Effector memory CD8-positive, alpha-beta T cell (primary cell): ENCODE measurements at places on chromosomes 7 and 10.

- DNase-seq: no peak
These were observed 116.5 kb downstream of the GRM3 start for GRCh38 chr7:86760236-86760635.

- no peak for DNase-seq
These were observed 86.7 kb upstream of the PRR15 start for GRCh38 chr7:29476916-29477315.

DNA sequence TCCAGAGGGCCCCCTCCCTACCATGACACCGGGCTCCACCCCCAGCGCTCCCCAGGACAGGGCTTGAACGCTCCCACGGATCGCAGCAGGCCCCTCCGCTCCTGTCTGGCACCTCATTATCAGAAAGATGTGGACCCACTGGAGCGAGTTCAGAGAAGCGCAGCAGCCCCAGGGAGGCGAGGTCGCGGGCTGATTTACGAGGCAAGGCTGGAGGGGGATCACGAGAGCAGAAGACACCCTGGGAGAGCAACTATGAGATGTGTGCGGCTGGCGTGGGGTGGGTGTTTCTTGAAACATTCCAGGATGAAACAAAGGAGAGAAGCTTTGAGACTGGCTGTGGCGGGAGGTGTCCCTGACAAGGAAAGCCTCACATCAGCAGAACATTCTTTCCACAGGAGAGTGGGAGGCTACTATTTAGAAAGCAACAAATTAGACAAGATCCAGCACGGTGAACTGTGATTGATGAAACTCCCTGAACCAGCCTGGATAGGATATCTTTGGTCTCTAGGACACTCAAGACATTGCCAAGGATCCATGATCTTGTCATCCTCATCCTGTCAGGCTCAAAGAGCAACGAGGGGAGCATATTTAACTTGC, 66.0 kb downstream of the JCAD start:
- no peak for DNase-seq

GRCh38 chr7:2950578-2950977, 93.1 kb downstream of the CARD11 start:
- DNase-seq: no peak

- no peak for DNase-seq
These were observed 34.3 kb downstream of the R3HCC1L start for GRCh38 chr10:98168766-98169165.

DNA sequence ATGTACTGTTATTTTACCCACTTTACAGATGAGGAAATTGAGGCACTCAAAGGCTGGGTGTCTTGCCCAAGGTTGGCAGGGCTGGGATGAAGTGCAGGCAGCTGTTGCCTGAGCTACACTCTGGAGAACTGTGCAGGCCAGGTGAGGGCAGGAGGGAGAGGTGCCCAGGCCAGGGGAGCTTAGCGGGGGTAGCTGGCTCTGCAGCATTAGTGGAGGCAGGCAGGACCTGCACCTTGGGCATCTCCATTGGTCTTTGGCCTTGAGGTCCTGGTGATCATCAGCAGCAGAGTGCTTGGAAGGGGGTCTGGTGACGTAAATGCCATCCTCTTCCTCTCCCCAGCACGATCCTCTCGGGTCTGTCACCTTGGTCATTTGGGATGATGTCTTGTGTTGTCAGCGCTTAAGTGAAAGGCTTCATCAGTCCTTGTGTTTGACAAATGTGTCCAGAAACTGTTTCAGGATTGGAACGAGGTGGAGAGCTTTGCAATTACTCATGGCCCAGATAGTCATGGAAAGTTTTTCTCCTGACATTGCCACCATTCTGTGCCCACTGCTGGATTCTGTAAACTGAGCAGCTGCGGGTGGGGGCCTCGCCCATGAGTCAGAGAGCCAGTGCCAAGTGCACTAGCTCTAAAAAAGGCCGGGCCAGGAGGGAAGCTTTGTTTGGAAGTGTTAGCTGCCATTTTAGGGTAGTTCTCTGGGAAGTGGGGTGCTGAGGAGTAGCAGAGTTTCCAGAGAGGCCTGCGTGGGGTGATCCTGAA, 47.6 kb downstream of the TSPAN15 start:
- no peak for DNase-seq

DNA sequence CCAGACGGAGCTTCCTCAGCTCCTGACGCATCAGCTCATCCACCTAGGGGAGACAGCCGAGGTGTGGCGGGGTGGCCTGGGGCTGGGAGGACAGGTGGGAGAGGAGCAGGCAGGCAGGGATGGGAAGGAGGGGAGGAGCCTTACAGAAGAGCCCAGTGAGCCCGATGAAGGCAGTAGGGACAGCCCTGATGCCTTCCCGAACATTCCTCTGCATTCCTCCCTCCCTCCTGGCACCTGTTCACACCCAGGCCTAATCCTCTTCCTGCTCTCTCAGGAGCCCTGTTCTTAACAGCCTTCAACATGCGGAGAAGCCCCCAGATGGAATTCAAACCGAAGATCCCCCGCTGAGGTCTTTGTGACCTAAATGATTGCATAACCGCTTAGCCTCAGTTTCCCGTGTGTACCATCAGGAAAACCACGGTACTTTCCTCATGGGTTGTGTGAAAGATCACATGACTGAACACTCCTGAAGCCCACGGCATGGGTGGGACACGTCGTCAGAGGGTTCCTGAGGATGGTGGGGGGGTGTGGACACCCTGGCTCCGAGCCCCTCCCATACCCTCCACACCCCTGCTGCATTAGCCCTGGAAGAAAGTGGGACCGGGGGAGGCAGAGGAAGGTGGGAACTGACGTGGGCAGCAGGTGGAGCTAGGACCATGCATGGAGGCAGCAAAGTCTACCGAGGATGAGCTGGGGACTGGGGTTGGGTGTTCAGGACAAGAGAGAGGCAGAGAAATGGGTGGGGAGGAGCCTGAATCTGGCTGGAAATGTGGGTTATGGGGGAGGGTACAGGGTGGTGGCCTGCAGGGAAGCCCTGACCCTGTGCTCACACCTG, 8.8 kb upstream of the ASB10 start:
- DNase-seq: no peak

DNA sequence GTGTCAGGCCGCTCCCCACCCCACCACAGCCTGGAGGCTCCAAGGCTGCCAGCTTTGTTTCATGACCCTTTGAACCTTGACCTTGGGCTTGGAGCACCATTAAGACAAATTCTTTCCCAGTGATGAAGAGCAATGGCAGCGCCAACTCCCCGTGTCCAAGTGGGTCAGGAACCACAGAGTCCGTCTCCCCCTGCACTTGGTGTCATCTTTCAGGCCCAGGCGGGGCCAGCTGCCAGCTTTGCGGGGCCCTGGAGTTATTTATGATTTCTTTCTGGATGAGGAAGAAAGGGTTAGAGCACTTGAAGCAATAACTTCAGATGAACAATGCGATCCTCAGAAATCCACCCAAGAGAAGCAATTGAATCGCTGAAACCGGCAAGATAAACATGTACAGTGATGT, 110.8 kb downstream of the MYL10 start:
- no peak for DNase-seq

- DNase-seq: no peak
These were observed 395.9 kb downstream of the TFEC start for GRCh38 chr7:115634633-115635032.

- no peak for DNase-seq
These were observed 516.0 kb downstream of the REEP3 start for GRCh38 chr10:64037071-64037661.

DNA sequence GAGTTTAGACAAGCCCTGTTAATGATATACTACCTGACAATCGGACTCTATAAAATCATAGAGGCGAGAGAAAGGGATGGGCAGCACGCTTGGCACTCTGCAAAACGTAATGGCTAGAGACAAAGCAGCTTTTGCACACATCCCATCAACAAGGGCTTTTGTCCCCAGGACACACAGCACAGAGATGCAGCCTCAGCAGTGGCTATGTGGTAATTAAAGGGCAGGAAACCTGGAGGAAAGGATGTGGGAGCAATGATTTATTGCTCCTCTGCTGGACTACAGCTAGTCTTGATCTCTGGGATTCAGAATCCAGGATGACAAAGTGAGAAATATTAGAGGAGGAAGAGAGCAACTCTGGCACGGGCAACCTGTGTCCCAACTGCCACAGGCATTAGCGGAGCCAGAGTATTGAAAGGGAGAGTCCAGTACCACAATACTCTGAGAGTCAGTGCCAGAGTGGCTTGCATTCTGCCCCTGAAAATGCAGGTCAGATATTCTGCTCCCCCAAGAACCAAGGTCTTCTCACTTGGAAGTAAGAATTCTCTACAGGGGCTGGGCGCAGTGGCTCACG, 96.5 kb downstream of the ARMH3 start:
- no peak for DNase-seq

DNA sequence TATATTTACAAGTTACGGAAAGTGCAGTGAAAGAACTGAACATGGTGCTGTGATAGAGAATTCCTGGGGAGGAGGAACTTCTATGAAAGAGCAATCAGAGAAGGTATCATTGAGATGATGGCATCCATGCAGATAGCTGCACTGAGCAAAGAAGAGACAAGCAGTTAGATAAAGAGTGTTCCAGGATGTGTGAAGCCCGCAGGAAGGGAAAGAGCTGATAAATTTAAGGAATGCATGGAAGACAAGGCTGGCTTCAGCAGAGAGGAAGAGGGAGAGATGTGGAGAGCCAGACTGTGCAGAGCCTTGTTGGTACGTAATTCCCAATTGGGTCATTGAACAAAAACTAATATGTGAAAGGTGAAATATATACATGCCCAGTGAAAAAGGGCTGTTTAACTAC, 538.9 kb downstream of the INHBA start:
- DNase-seq: no peak

DNA sequence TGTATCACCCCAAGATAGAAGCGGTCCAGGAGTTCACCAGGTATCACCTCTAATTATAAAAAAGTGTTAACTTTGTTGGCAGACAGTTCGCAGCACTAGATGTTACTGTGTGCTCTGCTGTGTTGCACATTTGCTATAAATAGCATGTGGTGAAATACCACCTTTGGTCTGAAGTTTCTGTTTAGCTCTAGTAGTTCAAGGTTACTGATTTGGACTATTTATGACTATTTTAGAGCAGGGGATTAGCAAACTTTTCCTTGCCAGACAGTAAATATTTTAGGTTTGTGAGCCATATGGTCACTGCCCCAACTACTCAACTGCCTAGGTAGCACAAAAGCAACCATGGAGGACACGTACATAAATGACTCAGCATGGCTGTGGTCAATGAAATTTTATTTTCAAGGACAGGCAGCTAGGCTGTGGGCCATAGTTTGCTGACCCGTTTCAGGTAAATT, 16.5 kb downstream of the DENND10 start:
- peak; percentile 17 for DNase-seq

GRCh38 chr10:83371696-83372490, 767.4 kb upstream of the GHITM start:
- no peak for DNase-seq

DNA sequence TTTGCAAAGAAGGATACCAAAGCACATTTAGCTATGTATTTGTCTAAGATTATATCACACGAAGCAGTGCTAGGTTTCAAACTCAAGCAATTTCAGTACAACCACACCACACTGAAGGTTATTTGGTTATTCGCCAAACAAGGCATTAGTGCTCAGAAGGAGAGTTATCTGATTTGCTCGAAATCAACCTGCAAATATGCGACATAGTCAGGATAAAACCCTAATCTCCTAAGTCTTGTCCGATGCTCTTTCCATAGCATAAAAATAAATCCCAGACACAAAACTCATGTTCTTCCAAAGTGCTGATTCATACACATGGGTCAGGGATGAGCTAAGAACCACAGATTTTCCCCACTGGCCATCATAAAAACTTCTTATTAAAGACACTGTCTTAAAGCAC, 1288.0 kb upstream of the SORCS1 start:
- no peak for DNase-seq

DNA sequence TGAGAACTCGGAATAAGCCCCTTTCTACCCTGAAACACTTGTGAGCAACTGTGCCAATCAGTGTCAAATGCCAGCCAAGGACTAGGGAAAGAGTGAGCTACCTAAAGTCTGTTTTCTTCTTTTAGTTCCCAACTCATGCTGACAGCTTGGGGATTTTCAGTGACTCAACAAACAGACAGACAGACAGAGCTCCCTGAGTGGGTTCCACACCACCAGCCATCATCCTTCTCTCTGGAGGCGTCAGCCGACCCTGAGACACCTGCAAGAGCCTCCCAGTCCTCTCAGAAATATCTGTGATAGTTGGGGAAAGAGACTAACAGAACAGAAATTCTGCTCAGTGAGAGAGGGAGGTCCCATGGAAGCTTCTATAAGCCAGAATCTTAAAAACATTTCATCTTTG, 49.5 kb downstream of the GATA3 start:
- no peak for DNase-seq

DNA sequence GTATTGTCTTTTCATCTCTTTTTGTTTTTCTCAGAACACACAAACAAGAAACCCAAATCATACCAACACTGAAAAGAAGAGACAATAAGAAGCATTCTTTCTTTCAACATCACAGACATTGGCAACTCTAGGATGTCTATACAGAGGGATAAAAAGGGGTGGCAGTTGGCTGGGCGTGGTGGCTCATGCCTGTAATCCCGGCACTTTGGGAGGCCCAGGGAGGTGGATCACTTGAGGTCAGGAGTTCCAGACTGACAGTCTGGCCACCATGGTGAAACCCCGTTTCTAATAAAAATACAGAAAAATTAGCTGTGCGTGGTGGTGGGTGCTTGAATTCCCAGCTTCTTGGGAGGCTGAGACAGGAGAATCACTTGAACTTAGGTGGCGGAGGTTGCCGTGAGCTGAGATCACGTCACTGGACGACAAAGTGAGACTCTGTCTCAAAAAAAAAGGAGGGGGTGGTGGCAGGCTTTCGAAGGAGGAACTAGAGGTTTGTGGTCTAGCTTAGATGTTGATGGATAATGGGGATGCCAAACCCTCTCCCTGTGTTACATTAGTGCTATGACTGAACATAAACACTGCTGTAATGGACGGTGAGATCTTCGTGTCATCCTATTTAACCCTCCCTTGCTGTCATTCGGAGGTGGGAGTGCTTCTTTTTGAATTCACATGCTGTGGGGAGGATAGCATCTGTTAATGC, 9.4 kb downstream of the CNNM2 start:
- no peak for DNase-seq

DNA sequence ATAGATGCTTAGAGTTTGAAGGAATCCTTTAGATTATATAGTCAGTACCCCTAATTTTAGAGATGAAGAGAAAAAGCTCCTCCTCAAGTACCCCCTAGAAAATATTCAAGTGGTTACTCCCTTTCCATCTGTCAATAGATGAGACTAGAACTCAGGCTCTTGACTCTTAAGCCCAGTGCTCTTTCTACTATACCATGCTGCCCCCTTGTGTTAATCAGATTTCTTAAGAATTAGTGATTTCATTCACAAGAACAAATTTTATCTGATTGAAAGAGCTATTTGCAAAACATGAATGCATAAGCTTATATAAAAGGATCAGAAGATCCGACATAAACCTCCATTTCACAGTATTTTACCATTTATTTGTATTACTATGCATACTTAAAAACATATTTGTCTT, 179.3 kb downstream of the TFEC start:
- no peak for DNase-seq
